ENCODE measurements at places on chromosomes 12 and 14. TPM values are rescaled to one million over a fixed set of nuclear protein-coding genes. Genes with fewer than 3 reads are reported as not detected.

Gene RAB35
- 78.2 TPM for total RNA-seq

Gene DTX1
- total RNA-seq: 0.31 TPM

Gene CCDC175
- not detected for total RNA-seq

Gene NRL
- 0.65 TPM for total RNA-seq

Gene EEA1
- 8.7 TPM for total RNA-seq

Gene NYNRIN
- total RNA-seq: 0.26 TPM

Gene DNAL1
- 7.9 TPM for total RNA-seq

Gene B4GALNT3
- 0.75 TPM for total RNA-seq

Gene B4GALNT1
- 51.6 TPM for total RNA-seq

Gene GAS2L3
- total RNA-seq: 6.9 TPM

Gene MANSC1
- 4.3 TPM for total RNA-seq

Gene TAS2R10
- total RNA-seq: not detected

Gene FLVCR2
- total RNA-seq: 7.8 TPM

Gene HNRNPA1
- 3,025 TPM for total RNA-seq

Gene BEGAIN
- 7.2 TPM for total RNA-seq

Gene ATXN3
- 28.5 TPM for total RNA-seq

Gene SERPINA9
- not detected for total RNA-seq
